Osteocyte (in vitro differentiated cells): ENCODE measurements at places on chromosomes 1 and 21.
A peak's percentile ranks its signal among the peaks of the same experiment; 100 is the strongest.

DNA sequence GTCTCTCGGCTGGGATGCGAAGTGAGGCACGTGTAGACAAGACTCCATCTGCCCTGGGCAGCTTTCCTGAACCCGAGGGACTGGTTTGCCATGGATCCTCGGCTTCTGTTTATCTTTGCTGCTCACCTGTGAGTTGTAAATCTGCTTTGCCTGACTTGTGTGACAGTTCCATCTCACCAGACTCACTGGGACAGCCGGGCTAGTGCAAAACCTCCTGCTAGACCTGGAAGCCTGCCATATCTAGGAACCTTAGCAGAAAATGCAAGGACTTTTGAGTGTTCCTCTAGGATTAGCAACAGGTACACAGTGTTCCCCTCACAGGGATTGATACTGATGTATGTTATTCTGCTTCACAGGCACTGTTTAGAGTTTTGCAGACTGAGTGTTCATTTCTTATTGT is 218.6 kb downstream of the URB2 start:
- no peak for DNase-seq

- DNase-seq = no peak
Measured at GRCh38 chr1:18879791-18880309, 20.4 kb upstream of the TAS1R2 start.

- no peak for DNase-seq
Measured at GRCh38 chr21:36636439-36636838, 62.5 kb upstream of the SIM2 start.

DNA sequence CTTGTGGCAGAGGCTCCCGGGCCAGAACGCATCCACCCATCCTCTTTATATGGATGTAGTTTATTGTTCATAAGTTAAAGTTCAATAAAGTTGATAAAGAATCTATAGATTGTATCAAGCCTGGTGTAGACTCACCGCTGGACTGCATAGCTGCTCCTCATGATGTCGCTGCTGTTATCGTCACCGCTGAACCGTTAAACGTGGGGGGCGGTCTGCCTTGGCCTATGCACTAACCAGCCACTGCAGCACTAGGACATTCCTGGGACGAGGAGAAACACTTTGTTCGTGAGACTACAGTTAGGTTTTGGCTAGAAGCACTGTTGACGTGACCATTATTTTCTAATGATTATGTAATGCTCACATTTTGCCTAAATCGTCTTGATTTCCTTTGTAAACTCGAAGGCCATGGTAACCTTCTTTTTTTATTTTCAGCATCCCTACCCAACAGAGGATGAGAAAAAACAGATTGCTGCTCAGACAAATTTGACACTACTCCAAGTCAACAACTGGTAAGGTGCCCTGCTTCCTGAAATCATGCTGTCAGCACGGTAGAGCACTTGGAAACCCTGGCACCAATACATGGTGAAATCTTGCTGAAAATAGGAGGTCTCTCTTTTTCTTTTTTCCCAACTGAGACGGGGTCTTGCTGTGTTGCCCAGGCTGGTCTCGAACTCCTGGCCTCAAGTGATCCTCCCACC is 50.2 kb downstream of the PKNOX1 start:
- DNase-seq = no peak

DNA sequence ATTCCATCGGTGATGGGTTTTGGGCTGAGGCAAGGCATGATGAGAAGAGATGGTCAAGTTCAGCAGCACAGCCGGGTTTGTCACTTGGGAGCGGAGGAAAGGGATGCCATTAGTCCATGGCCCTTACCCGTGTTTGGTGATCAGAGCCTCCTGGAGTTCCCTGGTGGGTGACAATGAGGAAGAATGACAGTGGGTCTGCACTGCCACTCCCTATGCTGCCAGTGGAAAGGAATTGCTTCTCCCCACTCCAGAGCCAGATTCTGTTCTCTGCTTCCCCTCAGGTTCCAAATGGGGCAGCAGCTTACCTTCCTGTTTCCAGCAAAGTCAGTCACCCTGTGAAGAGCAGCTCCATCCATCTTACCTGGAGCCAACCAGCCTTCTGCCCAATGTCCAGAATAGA is 393.1 kb downstream of the PTPRU start:
- peak; percentile 60 for DNase-seq

GRCh38 chr1:48048980-48049379 is 51.8 kb upstream of the TRABD2B start:
- DNase-seq = no peak

GRCh38 chr1:1622010-1622787 is 6.9 kb downstream of the MIB2 start:
- no peak for DNase-seq

DNA sequence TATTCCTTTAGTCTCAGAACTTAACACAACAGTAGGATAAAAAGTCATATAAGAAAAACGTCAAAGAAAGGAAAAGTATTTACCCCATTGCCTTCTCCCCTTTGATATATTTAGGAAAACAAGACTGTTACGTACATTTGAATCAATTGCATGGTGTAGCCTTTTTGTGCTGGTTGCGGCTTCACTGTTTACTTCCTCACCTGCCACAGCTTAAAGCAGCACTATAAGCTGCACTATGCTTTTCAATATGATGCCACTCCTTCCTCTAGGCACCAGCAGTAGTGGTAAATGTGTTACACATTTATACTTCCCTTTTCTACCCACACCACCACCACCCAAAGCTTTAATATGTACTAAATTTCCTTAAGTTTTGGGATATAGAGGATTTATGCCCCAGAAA is 111.1 kb downstream of the ATP1B1 start:
- no peak for DNase-seq
